Fibroblast of lung (primary cell): ENCODE measurements at places on chromosomes 16 and 17. TPM values are rescaled to one million over a fixed set of nuclear protein-coding genes. Genes with fewer than 3 reads are reported as not detected.

DNA sequence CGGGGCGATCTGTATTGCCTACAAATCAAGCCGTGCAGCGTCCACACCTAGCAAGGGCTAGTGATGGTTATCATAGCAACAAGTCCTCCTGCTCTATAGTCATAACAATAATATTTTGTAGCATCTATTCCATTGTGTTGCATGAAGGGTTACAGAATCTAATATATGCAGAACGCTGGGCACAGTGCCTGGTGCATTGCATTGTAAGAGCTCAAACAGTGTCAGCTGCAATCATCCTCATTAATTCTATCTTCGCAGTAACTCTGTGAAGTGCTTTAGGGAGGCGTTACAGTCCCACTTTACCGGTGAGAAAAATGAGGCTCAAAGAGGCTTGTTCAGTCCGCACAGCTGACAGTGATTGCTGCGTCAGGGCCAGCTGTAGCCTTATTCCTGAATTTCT is 149.4 kb downstream of the RBFOX1 start:
- DNase-seq = no peak

NEUROD2 gene
- not detected in 2 replicates for total RNA-seq

DNA sequence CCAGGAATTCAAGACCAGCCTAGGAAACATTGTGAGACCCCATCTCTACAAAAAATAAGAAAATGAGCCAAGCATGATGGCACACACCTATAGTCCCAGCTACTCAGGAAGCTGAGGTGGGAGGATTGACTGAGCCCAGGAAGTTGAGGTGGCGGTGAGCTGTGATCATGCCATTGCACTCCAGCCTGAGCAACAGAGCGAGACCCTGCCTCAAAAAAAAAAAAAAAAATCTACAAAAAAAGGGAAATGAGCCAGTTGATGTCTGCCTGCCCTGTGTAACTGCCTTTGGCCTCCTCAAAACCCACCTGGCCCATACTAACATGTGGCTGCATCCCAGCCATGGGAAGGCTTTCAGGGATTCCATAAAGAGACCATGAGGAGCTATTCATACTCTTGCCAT is 4.5 kb downstream of the RANBP10 start:
- no peak for DNase-seq

KRTAP9-2 gene
- total RNA-seq = not detected in 2 replicates

DNA sequence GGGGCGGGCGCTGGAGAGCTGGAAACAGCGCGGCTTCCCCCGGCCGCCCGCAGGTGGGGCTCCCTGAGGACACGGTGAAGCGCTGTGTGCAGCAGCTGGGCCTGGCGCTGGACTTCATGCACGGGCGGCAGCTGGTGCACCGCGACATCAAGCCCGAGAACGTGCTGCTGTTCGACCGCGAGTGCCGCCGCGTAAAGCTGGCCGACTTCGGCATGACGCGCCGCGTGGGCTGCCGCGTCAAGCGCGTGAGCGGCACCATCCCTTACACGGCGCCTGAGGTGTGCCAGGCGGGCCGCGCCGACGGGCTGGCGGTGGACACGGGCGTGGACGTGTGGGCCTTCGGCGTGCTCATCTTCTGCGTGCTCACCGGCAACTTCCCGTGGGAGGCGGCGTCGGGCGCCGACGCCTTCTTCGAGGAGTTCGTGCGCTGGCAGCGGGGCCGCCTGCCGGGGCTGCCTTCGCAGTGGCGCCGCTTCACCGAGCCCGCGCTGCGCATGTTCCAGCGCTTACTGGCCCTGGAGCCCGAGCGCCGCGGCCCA is 27.8 kb downstream of the SBK1 start:
- DNase-seq = no peak

GRCh38 chr17:69117855-69118784 is 23.6 kb downstream of the ABCA6 start:
- no peak for DNase-seq

GDPD1 gene
- 1.3 and 1.5 TPM in 2 replicates for total RNA-seq

GRCh38 chr17:31249835-31250141 is 47.3 kb downstream of the OMG start:
- DNase-seq = no peak

DNA sequence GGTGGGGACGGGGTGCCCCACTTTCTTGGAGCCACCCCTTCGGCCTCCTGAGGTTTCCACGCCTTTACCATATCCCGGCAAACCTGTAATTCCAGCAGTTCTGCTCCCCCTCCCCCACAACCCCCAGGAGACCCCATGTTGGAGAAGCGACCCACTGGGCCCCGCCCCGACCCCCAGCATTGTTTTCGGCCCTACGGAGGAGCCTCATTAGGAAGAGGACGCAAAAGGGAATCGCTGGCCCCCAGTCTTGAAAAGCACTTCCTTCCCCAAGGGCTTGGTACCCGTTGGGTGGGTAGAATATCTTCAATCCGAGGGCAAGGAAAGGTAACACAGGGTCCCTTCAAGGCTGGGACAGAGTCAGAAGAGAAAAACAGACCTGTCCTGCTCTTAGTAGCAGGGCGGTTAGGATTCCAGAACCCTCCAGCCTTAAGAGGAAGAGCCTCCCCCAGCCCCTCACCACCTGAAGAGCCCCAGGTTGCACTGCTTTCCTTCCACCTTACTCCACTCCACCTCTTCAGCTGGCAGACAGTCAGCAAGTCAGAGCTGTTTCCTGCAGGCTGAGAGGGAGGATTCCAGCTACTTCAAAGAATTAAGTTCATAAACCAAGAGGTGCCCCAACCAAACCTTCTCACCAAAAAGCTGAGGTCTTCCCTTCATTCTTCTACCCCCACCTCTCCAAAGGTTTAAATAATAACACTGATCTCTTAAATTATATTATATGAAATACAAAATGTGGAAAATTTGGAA is 803 bp upstream of the TLCD2 start:
- DNase-seq = no peak

- no peak for DNase-seq
These were observed 1.8 kb downstream of the TMEM95 start for GRCh38 chr17:7356756-7357155.

DNA sequence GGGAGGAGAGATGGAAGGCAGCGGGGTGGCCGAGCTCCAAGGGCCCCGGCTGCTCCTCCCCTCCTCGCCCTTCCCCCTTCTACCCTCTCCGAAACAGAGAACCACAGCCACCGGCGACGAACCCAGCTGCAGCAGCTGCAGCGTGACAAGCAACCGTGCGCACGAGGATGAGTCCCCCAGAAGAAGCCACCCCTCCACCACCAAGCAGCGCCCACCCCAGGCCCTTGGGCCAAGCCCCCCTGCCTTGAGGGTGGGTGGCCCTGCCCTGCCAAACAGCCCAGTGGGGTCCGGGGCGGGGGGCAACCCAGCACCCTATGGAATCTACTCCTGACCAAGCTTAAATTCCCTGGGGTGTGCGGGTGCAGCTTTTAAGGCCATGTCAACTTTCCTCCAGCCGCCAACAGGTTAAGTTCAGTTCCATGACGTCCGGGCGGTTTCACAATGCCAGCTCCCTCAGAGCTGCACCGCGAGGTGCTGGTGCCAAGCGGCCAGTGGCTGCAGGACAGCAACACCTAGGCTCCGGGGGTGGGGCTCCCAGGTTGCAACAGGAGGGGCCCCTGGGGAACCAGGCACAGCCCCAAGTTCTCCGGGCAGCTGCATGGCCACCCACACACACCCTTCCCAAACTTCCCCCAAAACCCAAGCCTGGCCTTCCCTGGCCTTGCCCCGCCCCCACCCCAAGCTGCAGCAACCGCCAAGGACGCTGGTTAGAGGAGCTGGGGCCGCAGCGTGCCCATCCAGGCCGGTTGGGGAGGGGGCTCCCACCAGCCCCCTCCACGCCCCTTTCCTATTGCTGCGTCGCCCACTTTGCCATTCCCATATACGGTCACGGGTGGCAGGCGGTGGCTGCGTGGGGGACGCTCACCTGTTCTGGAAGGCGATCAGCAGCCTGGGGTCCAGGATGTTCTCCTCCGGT is 2.0 kb downstream of the CBX4 start:
- peak; percentile 69 for DNase-seq
